Stimulated activated CD4-positive, alpha-beta T cell treated with anti-CD3 and anti-CD28 coated beads, Interleukin-1b, Interleukin-23, amount 100 ng/mL, for 1 hour (primary cell): ENCODE measurements at places on chromosomes 7 and 10.

GRCh38 chr7:32145911-32146310 lies 75.7 kb upstream of the PDE1C start:
- no peak for DNase-seq

- no peak for DNase-seq
Observed at GRCh38 chr7:78400038-78400437, 601.5 kb downstream of the PHTF2 start.

GRCh38 chr10:21758239-21758638 lies 224.2 kb downstream of the MLLT10 start:
- DNase-seq, result no peak

DNA sequence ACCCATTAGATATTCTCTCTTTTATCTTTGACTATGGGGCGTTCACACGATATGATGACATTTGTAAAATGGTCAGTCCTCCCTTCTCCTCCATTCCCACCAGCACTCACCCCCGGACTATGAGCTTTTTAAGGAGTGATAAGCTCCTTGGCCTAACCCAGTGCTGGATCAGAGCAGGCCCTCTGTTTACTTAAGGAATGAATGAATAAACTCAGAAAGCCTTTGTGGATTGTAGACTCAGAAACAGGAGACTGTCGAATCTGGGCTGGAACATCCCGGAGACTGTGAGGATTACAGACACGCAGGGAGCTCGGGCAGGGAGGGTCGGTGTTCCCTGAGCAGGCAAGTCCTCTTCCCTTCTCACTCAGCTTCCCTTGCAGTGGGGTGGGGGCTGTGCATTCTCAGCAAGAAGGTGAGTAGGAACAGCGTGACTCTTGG lies 6.8 kb upstream of the ZCCHC24 start:
- no peak for DNase-seq

GRCh38 chr10:19800161-19800560 lies 16.1 kb upstream of the PLXDC2 start:
- no peak for DNase-seq

DNA sequence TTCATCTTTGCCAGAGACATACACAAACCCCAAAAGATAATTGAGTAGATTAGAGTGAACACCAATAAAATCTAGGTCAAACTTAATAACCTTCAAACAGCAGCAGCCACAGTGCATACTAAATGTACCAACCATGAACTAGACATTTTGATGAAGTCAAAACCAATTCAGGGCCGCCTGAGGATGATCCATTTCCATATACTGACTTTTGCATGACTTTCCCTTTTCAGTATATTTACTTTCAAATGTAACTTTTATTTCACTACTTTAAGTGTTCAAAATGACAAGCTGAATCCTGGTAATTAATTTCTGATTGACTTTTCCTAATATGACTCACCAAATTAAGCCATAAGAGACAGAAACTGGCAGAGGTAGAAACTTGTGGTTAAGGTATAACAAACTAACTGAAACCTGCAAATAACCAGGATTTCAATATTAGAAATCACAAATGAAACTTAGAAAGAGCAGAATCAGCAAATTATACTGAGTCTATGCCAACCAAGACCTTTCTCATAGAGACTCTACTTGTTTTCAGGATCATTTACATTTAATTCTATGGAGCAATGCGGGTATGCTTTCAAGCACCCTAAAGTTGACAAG lies 171.9 kb upstream of the LRRN3 start:
- DNase-seq, result no peak

DNA sequence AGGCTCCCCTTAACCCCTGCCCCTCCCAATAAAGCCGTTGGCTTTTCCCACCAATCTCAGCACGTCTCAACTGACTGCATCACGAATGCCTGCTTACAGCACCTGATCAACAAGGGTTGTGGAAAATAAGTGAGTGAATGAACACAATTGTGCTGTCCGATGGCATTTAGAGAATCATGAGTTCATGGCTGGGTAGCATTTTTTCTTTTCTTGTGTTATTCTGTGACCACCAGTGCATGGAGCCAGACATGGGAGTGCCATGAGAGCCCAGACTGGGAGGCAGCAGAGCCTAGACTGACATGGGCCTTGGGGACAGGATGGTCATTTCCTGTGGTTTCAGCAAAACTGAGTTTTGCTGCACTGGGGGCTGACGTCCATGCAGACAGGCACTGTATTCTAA lies 254.1 kb upstream of the IGFBP3 start:
- DNase-seq, result no peak

DNA sequence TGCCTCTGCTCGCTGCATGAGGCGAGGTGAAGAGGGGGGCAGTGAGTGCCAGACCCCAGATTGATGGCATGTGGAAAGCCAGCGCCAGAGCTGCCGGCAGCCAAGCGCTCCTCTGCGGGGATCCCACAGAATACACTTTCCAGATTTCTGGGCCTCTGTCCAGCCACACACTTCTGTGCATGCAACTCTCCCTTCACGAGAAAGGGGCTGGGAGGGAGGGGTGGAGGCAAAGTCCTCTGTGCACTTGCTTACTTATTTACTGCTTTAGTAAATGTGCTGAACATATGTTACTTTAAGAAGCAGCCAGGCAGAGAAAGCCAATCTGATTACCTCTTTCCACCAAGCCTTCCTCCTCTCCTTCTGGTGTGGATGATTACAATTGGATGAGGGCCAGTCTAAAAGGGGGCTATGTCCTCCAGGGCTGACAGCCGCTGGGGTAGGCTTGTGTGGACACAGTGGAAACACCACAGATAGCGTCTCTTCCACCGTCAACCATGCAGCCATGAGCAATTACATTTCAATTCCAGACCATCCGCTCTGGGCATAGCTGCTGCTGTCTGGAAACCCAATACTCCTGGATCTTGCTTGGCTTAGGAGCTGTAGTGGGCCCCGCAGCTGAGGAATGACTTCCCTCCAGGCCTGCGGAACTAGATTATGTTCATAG lies 322.8 kb upstream of the ANKRD30A start:
- no peak for DNase-seq

DNA sequence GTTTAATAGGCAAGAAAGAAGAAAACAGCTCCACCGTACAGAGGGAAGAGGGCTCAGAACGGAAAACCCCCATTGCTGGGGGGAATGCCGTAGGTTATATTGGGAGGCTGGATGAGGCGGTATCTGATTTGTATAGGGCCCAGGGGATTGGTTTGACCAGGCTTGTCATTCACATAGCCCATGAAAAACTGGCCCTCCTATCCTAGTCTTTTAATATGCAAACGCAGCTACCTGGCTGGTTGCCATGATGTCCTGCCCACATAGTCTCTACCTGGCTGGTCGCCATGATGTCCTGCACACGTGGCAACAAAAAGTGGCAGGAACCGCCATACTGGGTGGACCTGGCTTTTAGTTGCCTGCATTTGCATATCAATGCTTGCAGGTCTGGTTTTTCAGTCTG lies 84.7 kb downstream of the AUTS2 start:
- DNase-seq, result no peak

DNA sequence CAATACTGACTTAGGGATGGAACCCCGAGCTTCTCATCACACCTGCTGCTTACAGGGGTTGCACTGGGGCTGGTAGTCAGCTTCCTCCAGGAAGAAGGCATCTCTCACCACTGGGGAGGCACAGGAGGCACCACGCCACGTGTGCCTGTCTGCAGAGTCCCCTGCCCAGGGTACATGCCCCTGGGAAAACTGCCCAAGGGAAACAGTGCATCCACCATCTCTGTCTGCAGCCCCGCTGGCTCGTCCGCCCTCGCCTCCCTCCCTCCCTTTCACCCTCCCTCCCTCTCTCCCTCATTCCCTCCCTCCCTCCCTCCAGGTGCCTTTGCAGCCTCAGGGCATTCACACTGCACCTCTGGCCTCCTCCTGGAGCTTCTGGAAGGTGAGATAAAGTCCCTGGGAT lies 101.1 kb downstream of the PTPRE start:
- no peak for DNase-seq

DNA sequence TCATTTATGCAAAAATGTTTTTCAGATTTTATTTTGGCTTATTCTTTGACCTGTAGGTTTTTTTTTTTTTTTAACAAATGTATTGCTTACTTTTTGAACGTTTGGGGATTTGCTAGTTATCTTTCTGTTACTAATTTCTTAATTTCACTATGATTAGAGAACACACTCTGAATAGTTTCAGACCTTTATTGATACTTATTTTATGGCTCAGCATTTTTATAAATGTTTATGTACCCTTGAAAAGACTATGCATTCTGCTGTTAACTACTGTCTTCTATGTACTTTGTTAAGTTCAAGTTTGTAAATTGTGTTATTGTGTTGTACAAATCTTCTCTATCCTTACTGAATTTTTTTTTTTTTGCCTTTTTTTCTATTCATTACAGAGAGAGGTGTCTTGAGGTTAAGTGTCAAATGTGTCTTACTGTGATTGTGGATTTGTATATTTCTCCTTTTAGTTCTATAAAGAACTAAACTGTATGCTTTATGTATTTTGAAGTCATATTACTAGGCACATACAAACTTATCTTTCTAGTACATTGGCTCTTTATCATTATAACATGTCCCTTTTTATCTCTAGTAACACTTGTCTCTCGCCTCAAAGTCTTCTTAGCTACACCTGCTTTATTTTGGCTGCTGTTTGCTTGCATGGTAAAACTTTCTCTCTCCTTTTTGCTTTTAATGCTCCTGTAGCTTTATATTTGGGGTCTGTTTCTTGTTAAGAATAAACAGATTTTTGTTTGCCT lies 8.1 kb downstream of the MKLN1 start:
- DNase-seq, result no peak

GRCh38 chr10:1050145-1050544 lies 1.2 kb upstream of the IDI1 start:
- no peak for DNase-seq

GRCh38 chr10:15201589-15202300 lies 33.3 kb upstream of the NMT2 start:
- DNase-seq, result no peak

GRCh38 chr7:76053461-76053860 lies 5.6 kb downstream of the MDH2 start:
- no peak for DNase-seq

GRCh38 chr10:43753397-43754061 lies 104.8 kb upstream of the ZNF32 start:
- DNase-seq, result no peak

- no peak for DNase-seq
Observed at GRCh38 chr7:463362-463781, 56.3 kb downstream of the PDGFA start.

- DNase-seq, result no peak
Observed at GRCh38 chr10:132744839-132745238, 41.1 kb downstream of the NKX6-2 start.

DNA sequence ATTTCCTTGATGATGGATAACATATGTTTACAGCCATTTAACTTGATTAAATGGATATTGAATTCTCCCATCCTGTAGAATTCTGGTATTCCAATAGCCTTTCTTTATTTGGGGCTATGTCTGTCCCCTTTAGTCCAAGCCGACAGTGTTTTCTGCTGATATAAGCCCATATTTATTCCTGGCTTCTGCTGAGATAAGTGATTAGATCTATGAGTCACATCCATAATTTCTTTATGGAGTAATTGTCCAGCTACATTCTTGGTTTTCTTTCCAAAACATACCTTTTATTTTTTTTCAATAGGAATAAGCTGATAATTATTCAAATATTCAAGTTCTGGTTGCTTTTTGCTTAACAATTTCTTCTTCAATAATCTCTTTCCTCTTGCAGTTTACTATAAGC lies 106.7 kb downstream of the NRG3 start:
- no peak for DNase-seq

- no peak for DNase-seq
Observed at GRCh38 chr10:73827346-73828089, 16.1 kb upstream of the NDST2 start.

GRCh38 chr7:112550468-112551060 lies 69.8 kb downstream of the LSMEM1 start:
- no peak for DNase-seq

DNA sequence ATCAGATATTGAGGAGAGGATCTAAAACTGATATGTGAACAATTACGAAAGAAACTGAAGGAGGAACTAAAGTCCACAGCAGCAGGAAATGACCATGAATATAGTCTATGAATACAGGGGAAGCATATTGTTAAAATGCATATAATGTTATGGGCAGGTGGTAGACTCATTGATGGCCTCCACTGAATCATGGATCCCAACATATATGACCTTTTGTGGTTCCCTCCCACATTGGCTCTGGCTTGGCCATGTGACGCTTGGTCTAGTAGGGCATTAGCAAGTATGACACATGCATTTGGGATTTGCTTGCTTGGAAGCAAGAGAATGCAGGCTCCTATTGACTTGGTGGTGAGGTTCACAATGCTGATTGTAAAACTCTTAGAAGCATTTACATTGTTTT lies 55.2 kb upstream of the RAB18 start:
- DNase-seq, result no peak

DNA sequence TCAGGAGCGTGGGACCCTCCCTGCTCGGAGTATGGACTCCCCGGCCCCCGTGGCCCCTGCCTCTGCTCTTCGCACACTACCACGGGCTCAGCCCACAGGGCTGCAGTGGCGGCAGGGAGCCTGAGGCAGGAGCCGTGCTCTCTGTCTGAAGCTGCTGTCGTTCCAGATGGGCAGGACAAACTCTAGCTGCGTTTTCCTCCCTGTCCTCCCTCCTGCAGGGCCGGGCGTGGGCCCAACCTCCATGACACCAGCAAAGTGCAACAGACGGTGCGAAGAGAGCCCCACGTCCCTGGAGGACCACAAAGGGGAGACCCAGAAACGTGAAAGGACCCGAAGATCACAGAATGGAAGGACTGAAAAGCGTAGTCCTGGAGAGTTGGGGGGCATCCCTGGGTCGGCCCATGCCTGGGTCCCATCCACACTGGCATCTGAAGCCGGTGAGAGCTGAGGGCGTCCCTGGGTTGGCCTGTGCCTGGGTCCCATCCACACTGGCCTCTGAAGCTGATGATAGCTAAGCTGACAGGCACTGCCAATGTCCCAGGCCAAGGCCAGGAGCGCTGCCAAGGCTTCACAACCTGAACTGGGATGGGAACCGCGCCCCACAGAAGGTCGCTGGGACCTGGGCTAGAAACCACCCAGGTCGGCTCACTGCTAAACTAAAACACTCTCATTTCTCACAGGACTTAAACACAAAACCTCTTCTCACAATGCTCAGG lies 267.0 kb downstream of the MAD1L1 start:
- DNase-seq, result no peak

- no peak for DNase-seq
Observed at GRCh38 chr10:10326116-10326515, 691.6 kb upstream of the CELF2 start.

- DNase-seq, result no peak
Observed at GRCh38 chr10:33498391-33498891, 164.0 kb upstream of the NRP1 start.

DNA sequence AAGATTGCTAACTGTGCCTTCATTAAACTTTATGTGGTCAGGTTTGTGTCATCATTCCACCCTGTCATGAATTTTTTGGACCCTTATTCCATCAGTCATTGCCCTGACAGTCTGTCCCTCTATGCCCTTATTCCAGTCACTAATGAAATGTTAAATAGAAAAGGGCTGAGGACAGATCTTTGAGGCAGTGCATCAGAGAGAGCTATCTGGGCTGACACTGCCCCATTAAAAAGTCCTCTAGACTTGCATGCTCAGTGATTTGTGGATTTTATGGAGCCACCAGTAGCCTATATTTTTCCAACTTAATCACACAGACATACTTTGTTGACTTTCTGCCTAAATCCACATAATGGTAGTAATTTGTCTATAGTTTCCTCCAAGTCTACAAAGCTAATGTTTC lies 264.7 kb upstream of the YAE1 start:
- no peak for DNase-seq

GRCh38 chr7:25636168-25636567 lies 407.9 kb upstream of the NPVF start:
- DNase-seq, result no peak

- DNase-seq, result no peak
Observed at GRCh38 chr10:121158988-121159579, 307.9 kb downstream of the WDR11 start.

GRCh38 chr7:97107192-97107800 lies 10.2 kb upstream of the SDHAF3 start:
- DNase-seq, result no peak
